ENCODE measurements at places on chromosomes 5 and 9. TPM values are rescaled to one million over a fixed set of nuclear protein-coding genes. Genes with fewer than 3 reads are reported as not detected.

Gene DNM1
- total RNA-seq, result 45.5 TPM

Gene PCDHB12
- total RNA-seq, result 3.1 TPM

Gene C5orf46
- total RNA-seq, result not detected

Gene CCNJL
- 0.16 TPM for total RNA-seq

Gene SPINK13
- total RNA-seq, result not detected

Gene PRR16
- total RNA-seq, result 8.3 TPM

Gene PJA2
- total RNA-seq, result 109 TPM

All from subcutaneous adipose tissue (tissue), 4 donors.